Fibroblast of skin of left biceps (primary cell): ENCODE measurements at places on chromosomes 6 and 20.

- no peak for DNase-seq
Measured at GRCh38 chr6:6224933-6225486, 95.5 kb downstream of the F13A1 start.

DNA sequence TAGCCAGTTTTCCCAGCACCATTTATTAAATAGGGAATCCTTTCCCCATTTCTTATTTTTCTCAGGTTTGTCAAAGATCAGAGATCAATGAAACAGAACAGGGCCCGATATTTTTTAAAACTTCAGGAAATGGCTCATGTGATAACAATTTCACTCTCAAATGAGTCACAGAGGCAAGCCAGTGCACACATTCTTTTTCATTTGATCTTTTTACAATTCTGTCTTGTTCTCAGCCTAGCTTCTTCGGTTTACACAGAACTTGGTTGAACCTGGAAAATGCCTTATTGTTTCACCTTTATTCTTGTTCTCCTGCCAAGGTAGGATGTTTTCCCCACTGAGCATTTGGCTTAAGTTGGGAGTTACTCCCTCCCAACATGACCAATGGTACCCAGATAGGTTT lies 258.9 kb downstream of the COL12A1 start:
- DNase-seq, result no peak

- no peak for DNase-seq
Measured at GRCh38 chr6:132081338-132081737, 130.2 kb upstream of the CCN2 start.

- DNase-seq, result no peak
Measured at GRCh38 chr6:156773935-156774852, 3.0 kb upstream of the ARID1B start.

GRCh38 chr20:19427480-19427879 lies 215.0 kb downstream of the SLC24A3 start:
- DNase-seq, result no peak

GRCh38 chr20:7773511-7773910 lies 166.7 kb downstream of the HAO1 start:
- DNase-seq, result no peak

- DNase-seq, result no peak
Measured at GRCh38 chr20:35991142-35991771, 22.9 kb downstream of the CNBD2 start.

DNA sequence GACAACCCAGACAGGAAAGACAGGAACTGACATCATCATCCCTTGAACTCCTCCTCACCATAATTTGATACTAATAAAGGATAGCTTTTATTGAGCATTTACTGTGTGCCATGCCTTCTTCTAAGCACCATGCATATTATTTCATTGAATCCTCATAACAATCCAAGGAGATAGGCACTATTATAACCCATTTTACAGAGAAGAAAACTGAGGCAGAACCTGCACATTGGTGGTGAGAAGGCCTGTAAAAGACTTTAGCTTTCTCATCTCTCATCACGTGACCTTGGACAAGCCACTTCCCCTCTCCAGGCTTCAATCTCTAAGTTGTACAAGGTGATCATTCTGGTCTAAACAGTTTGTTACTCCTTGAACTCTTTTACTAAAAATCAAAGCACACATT lies 34.5 kb upstream of the PREX1 start:
- no peak for DNase-seq

DNA sequence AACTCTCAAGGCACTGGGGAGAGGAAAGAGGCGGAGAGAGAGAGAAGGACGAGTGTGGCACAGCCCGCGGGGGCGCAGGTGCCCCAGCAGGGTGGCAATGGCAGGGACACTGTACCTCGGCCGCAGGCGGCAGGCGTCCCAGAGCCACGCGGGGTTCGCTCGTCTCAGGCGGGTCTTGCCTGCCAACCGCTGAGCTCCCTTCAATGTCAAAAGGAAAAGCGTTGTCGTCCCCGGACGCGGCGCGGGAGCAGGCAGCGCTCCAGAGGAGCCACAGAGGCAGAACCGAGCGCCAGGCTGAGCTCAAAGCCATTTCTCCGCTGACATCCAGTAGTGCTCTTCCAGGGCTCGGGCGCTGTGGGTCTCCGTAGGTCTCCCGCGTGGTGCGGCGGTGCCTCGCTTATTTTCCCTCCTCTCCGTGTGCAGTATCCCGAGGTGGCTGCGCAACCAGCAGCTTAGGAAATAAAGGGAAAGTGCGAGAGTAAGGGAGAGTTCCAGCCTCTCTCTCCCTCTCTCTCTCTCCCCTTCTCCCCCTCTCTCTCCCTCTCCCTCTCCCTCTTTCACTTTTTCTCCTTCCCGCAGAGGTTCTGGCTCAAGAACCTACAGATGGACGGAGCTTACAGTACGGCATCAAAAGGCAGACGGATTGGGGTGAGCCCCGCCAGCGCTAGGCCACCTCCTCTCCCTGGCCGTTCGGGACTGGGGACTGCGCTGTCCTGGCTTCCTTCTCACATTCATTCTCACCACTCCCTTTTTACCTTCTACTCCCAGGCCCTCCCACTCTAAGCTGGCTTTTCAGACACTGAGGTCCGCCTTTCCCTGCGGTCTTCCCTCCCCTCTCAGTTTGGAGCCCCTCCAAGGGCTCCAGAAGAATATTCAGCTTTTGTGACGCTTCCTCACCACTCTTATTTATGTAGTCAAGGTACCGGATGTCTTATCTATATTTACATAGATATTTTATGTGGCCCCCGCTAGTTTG lies at the start of gene LAMA4:
TSS of gene LAMA4 (minus strand) at position 727 of the 976 bp plus-strand sequence. CDS start at position 310, 417 bp downstream.
- no peak for DNase-seq

- DNase-seq, result no peak
Measured at GRCh38 chr6:107152638-107153430, 37.5 kb upstream of the BEND3 start.
